ENCODE measurements at places on chromosomes 12 and 14.

- DNase-seq, result no peak
Measured at GRCh38 chr12:131620520-131620919, 90.4 kb upstream of the SFSWAP start.

DNA sequence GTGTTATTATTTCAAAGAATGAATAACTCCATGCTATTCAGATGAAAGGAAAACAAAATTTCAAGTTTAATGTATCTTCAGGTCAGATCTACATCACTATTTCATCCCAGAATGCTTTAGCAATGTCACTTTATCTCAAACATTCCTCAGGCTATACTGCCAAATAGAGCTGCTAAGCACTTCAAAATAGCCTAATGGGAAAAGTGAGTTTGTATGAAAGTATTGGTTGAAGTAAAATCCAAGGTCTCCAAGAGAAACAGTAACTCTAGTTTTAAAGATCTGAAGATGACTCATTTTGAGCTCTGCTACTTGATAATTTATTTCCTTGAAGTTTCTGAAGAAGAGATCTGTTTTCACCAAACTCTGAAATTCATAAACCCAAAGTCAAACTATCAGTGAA, 466.2 kb upstream of the FOXG1 start:
- no peak for DNase-seq

DNA sequence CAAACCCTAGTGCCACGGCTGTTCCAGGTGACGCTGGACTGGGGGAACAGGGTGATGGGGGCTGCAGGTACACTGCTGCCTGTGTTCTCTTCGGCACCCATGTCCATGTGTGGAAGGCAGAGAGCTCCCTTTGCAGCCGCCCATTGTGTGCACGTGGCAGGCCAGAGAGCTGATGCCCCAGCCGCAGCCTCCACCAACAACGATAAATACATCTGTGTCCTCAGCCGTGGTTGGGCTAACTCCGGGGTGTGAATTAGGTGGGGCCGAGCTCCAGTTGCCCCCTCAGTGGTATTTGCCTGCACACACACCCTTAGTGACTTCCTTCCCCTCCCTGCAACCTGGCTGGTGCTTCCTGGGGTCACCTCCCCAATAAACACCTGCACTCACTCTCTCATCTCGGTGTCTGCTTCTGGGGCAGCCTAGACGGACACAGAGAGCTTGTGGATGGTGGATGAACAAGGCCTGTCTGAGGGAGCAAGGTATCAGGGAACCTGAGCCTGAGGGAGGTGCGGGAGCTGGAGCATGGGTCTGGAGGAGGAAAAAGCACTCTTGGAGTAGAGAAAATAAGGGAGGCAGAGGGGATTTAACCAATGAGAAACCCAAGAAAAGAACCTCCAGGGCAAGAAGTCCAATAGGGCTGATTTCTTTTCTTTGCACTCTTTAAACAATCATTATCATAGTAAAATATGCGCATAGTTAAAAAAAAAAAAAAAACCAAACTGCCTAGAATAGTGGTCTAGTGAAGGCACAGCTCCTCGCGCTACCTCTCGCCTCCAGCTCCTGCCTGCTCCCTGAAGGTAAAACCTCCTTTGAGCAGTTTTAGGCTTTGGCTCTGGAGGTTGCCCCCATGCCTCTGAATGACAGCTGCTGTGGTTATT, 112.6 kb downstream of the ZNF664 start:
- no peak for DNase-seq

DNA sequence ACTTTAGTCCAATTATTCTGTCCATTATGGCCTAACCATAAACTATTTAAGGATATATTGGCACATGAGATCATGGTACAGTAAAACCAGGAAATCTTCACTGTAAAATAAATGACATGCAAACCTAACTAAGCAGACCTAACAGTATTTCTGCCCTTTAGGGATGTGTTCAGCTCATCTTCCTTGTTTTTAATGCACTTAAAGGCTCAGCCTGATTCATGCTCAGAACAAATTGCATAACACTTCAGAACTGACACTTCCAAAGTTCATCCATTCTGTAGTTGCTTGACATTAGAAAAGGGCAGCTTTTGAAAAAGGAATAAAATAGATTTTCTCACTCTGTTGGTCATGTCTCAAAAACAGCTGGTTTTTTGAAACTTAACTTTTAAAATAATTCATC, 708.5 kb downstream of the C12orf50 start:
- no peak for DNase-seq
